Chondrocyte (in vitro differentiated cells): ENCODE measurements at places on chromosomes 11 and 22. TPM values are rescaled to one million over a fixed set of nuclear protein-coding genes. Genes with fewer than 3 reads are reported as not detected.

DNA sequence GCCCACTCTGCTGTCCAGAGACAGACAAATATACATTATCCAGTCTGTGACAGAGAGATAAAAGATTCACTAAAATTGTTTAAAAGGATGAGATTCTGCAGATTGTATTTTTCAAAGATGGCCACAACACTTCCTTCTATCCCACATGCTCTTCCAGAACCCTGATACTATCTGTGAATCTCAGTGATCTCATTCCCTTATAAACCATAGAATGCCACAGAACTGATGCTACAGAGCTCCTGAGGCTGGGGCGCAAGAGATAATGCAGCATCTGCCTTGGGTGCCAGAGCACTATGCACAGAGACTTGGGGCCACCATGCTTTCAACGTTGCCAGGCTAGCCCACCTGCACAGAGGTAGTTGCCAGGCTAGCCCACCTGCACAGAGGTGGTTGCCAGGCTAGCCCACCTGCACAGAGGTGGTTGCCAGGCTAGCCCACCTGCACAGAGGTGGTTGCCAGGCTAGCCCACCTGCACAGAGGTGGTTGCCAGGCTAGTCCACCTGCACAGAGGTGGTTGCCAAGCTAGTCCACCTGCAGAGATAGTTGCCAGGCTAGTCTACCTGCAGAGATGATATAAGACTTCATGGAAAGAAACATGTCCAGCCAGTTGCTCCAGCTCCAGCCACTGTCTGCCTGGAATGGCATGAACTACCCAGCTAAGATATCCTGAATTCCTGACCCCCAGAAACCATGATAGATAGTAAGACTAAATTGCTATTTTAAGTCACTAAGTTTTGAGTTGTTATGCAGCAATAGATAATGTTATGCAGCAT is 17.6 kb upstream of the SEPTIN5 start:
- peak; percentile 49 for DNase-seq

- DNase-seq = no peak
Observed at GRCh38 chr11:67390947-67391303, 861 bp upstream of the RAD9A start.

DNA sequence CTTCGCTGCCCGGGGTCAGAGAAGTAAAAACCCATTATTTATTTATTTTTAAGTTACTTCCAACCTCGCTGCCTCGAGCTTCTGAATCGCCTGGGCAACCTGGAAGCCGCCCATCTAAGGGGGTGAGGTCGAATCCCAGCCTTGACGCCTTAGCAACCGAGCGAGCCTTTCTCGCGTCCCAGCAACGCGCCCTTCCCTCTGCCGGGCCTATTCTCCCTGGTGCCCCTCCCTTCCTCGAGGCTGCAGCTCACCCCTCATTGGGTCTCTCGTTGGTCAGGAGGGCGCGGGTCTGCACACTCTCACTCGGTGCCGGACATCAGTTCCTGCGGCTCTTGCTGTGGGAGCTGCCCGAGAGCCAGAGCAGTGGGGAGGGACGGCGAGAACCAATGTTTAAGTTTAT is at the start of gene CCDC81:
Gene CCDC81, plus strand, starts transcription at position 302 of the 400 bp plus-strand sequence. CDS start 277 bp downstream, outside the sequence.
- no peak for DNase-seq

DNA sequence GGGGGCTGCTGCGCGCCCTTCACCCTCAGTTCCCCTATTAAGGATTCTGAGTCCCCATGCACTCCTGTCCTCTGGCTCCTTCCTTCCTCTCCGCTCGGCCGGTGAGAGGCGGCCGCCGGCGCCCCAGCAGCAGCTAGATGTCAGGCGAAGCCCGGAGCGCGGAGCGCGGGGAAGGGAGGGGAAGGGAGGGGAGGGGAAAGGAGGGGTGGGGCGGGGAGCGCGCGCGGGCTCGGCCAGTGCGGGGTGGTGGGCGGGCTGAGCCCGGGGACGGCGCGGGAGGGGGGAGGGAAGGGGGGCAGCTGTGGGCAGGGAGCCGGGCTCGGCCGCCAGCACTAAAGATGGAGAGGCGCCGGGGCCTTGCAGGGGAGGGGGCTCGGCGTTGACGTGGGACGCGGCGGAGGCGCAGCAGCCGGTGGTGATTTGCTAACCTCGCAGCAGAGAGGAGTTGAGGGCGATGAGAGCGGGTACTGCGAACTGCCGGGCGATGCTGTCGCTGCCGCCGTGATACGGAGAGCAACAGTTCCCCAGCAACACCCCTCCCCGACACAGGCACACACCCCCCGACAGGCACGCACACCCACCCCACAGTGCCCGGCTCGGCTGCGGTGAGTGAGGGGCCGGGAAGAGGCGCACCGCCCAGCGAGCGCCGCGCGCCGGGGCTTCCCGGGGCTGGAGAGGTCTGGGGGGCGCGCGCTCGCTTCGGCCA is at the start of gene ZBTB16:
Gene ZBTB16, plus strand, starts transcription at position 434 of the 706 bp plus-strand sequence. CDS start 3,590 bp downstream, outside the sequence.
- peak; percentile 95 for DNase-seq

DNA sequence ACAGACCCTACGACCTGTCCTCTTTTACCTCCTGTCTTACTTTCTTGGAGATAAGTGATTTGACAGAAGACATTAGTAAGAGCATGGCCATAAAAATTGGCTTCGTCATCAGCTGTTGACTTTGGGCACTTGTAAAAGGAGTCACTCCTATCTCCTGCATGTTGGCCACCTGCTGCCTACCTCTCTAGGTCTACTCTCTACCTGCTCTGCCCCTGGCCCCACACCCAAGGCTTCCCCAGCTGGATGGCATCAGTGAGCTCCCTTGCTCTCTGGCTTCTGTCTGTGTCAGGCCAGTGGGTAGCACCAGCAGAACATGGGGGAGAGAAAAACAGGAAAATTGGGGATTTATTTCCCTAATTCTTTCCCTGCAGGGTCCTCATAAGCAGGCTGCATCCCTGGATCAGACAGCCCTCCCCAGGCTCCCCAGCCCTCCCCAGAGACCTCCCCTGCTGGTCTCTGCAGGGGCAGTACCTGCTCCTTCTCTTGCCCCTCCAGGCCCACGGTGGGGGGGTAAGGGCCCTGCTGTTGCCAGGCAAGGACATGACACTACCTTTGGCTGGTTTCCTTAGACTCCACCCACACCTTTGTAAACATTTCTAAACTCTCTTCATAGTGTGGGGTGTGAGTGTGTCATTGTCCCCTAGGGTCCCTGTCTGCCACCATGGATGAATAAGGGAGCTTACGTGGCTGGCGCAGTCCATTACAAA is 157.0 kb upstream of the NECTIN1 start:
- DNase-seq = no peak

GRCh38 chr11:19605520-19606371 is 106.9 kb upstream of the NAV2 start:
- DNase-seq = no peak

The OR5W2 gene
- not detected in 3 replicates for total RNA-seq

The UPK3A gene
- not detected in 3 replicates for total RNA-seq

The CDPF1 gene
- total RNA-seq = 7.7 to 11.2 TPM (median 9.9 TPM) in 3 replicates

The FAM227A gene
- 1.5 to 5.4 TPM (median 1.8 TPM) in 3 replicates for total RNA-seq

The APOL6 gene
- total RNA-seq = 2.1 to 4.6 TPM (median 4.6 TPM) in 3 replicates
